ENCODE measurements at places on chromosomes 1 and 21.

GRCh38 chr1:246919902-246920301, 11.8 kb downstream of the AHCTF1 start:
- DNase-seq, result no peak

- DNase-seq, result no peak
Observed at GRCh38 chr21:15410853-15411252, 318.9 kb upstream of the USP25 start.

GRCh38 chr1:47416319-47417169, 459 bp downstream of the FOXE3 start:
- DNase-seq, result no peak

DNA sequence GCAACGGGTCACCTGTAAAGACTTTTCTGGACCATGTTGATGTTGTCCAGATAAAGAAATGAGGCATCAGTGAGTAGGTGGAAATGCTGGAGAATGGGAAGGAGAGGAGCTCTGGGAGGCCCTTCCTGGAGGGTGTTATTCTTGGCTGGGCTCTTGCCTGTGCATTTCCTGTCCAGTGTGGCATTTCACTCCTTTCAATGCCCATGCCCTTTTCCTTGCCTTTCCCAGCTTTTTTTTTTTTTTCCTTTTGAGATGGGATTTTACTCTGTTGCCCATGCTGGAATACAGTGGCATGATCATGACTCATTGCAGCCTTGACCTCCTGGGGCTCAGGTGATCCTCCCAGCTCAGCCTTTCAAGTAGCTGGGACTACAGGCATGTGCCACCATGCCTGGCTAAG, 11.8 kb downstream of the NOS1AP start:
- no peak for DNase-seq

GRCh38 chr1:43881415-43881814, 52.2 kb upstream of the ARTN start:
- no peak for DNase-seq

- DNase-seq, result no peak
Observed at GRCh38 chr1:40432644-40433390, 17.5 kb upstream of the ZFP69B start.

DNA sequence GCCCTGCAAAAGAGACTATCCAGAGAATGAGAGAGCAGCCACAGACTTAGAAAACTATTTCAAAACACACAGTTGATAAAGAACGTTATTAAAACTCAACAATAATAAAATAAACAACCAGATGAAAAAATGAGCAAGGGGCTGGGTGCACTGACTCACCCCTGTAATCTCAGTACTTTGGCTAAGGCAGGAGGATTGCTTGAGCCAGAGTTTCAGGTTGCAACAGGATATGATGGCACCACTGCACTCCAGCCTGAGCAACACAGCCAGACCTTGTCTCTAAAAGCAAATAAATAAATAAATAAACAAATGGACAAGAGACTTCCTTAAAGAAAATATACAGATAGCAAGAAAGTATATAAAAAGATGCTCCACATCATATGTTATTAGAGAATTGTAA, 144.6 kb downstream of the LRRIQ3 start:
- DNase-seq, result no peak

Data from omental fat pad (tissue), 4 donors.